ENCODE measurements at places on chromosomes 5 and 9.

- DNase-seq: no peak
Observed at GRCh38 chr9:4852419-4852818, 59.7 kb downstream of the RCL1 start.

GRCh38 chr5:99639905-99640304 is 711.1 kb upstream of the CHD1 start:
- no peak for DNase-seq

- no peak for DNase-seq
Observed at GRCh38 chr9:109383947-109384346, 63.1 kb upstream of the EPB41L4B start.

DNA sequence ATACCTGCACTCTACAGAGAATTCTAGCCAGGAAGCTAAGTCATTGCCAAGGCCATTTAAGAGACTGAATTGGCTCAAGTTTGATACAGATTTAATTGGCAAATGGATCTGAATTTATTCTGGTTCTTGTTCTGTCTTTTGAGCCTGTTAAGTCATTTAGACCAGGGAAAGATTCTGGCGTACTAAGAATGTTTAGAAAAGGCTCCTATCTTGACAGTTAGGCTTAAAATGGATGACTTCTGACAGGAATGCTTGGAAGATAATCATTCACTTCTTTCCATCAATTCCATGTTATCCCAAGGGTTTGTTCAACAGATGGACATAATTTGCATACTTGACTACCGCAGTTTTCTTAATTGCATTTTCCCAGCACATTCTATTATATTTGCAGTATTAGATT is 376.6 kb downstream of the PTPRD start:
- no peak for DNase-seq

GRCh38 chr5:30676223-30676840 is 517.2 kb upstream of the CDH6 start:
- no peak for DNase-seq

- no peak for DNase-seq
Observed at GRCh38 chr5:124706051-124706450, 40.4 kb downstream of the ZNF608 start.

- no peak for DNase-seq
Observed at GRCh38 chr5:155303120-155303519, 289.6 kb downstream of the KIF4B start.

GRCh38 chr5:6508931-6509330 is 60.3 kb downstream of the UBE2QL1 start:
- no peak for DNase-seq

- DNase-seq: no peak
Observed at GRCh38 chr5:30131-30530, 61.8 kb upstream of the PLEKHG4B start.

DNA sequence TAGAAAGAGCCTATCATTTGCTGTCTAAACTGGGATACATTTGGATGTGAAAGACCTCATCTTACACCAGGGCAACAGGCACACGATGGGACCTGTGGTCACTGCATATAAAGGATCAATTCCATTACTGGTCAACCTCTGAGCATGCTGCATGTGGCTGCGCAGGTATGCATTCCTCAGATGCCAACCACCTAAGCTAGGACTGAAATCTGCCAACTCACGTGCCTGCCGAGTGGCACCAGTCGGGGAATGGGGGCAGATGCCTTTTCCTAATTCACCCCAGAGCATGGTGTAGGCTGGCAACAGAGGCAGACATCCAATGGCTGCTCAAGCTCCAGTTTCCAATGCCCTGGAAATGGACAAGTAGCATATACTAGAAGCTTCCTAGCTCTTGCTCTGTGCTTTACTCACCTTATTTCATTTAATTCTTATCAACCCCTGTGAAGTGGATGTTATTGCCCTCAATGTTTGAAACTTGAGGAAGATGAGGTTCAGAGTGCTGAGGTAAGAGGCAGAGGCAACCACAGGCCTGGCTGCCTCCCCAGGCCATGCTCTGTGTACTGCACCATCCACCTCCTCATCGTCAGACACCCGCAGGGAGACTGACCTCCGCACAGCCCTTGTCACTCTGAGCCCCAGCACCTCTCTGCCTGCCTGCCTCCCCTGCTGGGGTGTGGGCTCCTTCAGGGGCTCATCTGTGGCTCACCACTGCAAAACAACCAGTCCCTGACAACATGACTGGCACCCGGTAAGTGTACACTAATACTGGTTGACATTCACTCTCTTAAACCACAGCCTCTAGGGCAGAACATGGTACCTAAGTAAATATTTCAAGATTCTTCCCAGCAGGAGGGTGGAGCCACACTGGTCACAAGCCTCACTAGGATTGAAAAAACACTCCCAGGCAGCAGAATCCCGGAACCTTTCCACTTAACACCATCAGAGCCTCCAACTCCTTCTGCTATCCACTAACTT is 228.5 kb downstream of the CRB2 start:
- no peak for DNase-seq

DNA sequence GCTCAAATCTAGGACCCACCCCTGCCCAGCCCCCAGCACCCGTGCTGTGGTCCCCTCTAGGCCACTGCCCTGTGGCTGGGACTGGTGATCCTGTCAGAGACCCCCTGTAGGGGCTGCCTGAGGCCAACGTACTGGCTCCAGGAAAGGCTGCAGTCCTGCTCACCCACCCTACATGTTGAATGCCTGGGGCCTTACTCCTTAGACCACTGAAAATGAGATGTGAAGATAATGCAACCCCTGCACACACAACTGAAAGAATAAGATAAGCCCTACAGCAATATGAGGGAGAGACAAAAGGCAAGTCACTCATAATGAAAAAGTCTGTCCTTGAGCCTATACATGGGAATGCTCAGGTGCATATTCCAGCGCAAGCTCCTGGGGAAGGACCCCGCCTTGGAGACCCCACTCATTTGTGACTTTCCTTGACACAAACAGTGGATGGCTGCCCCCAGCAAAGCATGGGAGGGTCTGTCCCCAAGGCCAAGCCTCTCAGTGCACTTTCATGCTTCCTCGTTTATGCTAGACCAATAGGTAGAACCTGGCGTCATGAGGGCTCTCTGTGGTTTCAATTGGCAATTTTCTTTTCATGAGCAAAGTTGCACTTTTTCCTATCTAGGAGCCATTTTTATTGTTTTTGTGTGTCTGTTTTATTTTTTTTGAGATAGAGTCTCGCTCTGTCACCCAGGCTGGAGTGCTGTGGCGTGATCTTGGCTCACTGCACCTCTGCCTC is 12.5 kb upstream of the WNK2 start:
- DNase-seq: peak; percentile 49

DNA sequence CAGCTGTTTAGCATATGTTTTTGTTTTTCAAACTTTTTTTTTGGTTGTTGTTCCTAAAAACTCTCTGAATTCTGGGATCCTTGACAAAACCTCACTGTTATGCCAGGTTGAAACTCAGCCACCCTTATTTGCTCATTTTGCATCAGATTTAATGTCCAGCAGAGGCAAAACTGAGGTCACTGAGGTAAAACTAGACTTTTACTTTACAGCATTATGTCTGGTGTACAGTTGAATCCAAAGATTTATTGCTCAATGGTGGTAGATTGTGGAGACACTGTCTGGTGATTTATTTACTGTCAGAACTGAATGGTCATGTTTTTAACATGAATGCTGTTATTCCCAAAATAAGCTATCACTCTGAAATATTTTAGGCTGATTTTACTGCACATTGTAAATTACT is 87.9 kb downstream of the FBXL7 start:
- no peak for DNase-seq

DNA sequence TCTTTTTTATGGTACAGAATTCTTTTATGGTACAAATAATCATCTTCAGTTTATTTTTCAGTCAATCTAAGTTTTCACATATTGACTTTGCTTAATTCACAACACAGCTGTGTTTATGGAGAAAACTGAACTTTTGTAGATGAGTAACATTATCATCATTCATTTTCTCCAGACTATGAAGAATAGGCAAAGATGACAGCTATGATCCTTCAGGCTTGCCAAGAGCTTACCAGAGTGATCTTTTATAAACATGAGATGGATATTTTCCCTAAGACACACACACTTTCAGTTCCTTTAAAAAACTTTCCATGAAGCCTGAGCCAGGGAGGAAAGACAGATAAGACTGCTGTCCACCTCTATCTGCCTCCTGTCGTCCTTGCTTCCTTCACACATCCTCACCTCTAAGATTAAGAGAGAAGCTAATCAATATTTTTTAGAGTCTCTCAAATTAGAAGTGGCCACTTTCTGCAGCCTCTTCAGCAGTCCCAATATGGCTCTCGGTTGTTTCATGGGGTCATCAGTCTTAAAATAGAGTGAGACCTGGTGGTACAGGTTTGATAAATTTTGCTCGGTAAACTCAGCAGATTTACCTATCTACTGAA is 108.1 kb upstream of the SLC27A6 start:
- no peak for DNase-seq

DNA sequence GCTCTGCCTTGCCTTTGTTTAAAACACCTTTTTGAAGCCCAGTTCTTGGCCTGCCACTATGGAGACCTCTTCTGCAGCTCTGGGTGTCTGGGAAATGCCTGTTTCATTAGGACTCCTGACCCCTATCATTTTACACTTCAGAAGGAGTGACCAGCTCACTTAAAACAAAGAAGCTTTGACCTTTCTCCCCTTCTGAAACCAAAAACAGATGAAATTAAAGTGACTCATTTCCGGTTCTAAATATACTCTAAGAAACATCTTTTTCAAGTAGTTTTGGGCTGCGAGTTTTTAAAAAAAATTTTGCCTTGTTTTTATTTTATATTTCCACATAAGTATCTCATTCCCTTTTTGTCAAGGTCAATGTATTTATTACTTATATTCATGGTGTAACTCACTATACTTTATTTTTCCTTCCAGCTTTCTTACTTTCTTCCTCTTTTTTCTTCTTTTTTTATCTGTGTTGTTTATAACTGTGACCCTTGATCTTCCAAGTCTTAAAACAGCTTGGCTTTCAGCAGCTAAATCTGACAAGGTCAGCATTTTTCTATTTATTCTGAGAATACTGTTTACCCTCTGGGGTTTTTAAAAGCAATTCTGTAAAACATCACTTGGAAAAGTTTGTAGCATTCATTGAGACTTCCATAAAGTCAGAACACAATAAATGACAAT is 672.9 kb downstream of the NR2F1-AS1 start:
- DNase-seq: no peak

DNA sequence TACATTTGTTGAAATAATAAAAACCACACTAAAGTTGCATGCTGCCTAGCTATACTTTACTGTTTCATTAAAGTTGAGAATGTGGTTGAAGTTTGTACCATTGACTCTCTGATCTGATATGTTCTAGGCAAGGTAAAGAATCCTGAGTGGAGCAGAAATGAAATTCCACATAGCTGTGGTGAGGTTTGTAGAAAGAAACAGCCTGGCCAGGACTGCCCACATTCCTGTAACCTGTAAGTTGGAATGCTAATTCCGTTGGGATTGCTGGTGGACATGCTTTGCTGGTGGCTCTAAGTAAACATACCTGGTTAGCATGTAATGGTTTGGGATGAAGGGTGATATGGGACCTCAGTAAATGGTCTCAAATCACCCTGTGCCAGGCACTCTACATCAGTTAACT is 16.8 kb downstream of the NFX1 start:
- no peak for DNase-seq

DNA sequence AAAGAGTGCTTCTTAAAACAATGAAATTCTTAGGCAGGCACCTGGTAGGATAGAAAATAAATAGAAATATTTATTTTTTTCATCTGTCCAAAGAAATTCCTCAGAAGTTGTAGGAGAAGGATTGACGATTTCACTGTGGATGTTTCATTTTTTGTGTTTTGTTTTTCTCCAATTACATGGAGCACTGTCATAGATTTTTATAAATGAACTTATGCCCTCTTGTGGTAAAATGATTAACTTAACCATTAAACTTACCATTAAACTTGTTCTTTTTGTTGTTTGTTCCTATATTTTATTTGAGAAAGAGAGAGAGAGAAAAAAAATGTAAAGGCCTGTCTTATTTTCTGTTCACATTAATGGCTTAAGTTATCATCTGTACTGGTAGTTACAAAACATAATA is 339.2 kb downstream of the PRR16 start:
- no peak for DNase-seq

- DNase-seq: no peak
Observed at GRCh38 chr5:68055686-68056085, 159.9 kb upstream of the PIK3R1 start.

GRCh38 chr5:135493406-135494180 is 41.4 kb upstream of the TIFAB start:
- no peak for DNase-seq

DNA sequence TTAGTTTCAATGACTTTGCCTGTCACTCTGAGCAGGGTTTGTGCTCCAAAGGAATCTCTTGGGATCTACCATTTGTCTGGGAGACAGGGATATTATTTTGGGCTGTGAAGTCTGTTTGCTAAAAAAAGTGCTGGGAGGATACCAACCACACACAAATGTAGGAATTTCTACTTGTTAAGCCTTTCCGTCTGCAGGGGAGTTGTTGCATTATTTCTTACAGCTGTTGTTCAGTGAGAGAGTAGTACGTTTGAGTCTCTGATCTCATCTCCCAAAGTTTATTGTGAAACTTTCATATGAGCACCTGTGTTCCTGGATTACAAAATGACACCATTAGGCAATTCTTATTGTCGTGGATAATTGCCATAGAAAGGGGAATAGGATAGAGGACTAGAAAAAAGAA is 78.3 kb upstream of the SEMA6A start:
- no peak for DNase-seq

- DNase-seq: no peak
Observed at GRCh38 chr9:109496218-109496617, 1.9 kb downstream of the PTPN3 start.

DNA sequence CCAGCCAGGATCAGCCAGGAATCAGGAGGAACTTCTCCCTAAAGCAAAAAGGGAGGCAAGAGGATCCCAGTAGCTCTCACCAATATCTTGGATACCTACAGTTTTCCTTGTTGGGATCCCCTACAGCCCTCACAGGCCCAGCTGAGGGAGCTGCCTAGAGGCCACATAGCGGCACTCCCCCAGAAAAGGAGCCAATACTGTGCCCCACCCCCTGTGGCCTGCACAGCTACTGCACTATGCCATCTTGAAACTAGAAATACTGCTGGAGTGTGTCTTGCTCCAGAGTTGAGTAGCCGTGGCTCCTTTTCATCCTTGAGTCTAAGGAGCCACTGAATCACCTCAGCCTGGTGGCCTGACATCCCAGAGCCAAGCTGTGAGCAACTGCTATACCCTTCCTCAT is 22.3 kb upstream of the TRPM6 start:
- no peak for DNase-seq

DNA sequence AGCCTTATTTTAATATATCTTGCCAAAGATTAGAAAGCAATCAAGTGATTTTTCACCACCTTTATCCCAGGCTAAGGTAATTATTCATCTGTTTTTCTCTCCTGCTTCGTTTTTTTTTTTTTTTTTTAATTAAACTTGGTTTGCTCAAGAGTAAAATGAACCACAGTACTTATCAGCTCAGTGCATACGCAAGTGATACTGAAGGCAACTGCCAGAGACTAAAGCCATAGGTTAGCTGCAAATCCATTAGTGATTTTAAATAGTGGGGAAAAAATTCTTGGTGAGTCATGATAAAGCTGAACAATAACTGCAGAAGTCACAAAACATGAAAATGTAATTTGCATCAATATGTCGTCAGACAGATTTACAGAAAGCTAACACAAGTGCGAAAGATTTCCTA is 829.1 kb downstream of the PTPRD start:
- no peak for DNase-seq

- no peak for DNase-seq
Observed at GRCh38 chr5:35922468-35922867, 16.0 kb downstream of the CAPSL start.

Measured in posterior cingulate gyrus (tissue), 11 donors.